GM23248 (cell line): ENCODE measurements at places on chromosomes 6 and 20. TPM values are rescaled to one million over a fixed set of nuclear protein-coding genes. Genes with fewer than 3 reads are reported as not detected.

GRCh38 chr6:164832410-164832809 lies 477.0 kb downstream of the C6orf118 start:
- H3K27ac ChIP-seq = no peak overlapping the region
- no peaks in the 10 kb centered on the region for H3K4me1 ChIP-seq
- DNase-seq = no peak
- H3K4me3 ChIP-seq = no peak overlapping the region
- no peaks in the 10 kb centered on the region for H3K27me3 ChIP-seq

GRCh38 chr6:125954735-125955339 lies 1.7 kb upstream of the HINT3 start:
- DNase-seq = no peak
- no peak overlapping the region for H3K4me3 ChIP-seq
- H3K4me1 ChIP-seq = peaks cover 20% of the 10 kb centered on the region
- no peak overlapping the region for H3K27ac ChIP-seq

GRCh38 chr6:33642897-33643296 lies 21.8 kb downstream of the ITPR3 start:
- no peak overlapping the region for H3K27ac ChIP-seq
- no peak overlapping the region for H3K4me3 ChIP-seq
- DNase-seq = no peak
- no peaks in the 10 kb centered on the region for H3K4me1 ChIP-seq
- no peaks in the 10 kb centered on the region for H3K27me3 ChIP-seq

The SLC35D3 gene
- not detected in 2 replicates for polyA plus RNA-seq
